ENCODE measurements at places on chromosomes 11 and 22.

DNA sequence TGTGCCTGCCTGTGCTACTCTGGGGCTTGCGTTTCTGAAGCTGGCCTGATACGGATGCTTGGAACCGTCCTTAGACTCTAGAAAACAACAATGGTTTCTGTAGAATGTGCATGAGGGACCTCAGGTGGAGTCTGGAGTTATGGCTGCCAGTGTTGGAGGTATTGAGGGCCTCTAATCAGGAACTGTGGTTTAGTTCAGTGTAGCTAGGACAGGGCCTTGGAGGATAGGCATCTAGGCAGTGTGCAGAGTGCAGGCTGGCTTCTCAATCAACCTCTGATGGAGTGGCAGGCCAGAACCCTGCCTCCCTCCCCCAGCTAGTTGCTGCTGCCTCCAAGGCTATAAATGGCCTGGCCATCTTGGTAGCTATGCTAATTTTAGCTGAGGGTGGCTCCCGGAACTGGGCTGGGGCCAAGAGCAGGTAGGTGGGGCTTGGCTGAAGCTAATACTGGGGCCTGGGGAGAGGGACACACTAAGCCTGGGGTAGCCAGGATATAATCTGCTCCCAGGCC is 4.0 kb downstream of the STIM1 start:
- DNase-seq: no peak

GRCh38 chr11:11090495-11090894 is 232.6 kb upstream of the ZBED5 start:
- DNase-seq: no peak

DNA sequence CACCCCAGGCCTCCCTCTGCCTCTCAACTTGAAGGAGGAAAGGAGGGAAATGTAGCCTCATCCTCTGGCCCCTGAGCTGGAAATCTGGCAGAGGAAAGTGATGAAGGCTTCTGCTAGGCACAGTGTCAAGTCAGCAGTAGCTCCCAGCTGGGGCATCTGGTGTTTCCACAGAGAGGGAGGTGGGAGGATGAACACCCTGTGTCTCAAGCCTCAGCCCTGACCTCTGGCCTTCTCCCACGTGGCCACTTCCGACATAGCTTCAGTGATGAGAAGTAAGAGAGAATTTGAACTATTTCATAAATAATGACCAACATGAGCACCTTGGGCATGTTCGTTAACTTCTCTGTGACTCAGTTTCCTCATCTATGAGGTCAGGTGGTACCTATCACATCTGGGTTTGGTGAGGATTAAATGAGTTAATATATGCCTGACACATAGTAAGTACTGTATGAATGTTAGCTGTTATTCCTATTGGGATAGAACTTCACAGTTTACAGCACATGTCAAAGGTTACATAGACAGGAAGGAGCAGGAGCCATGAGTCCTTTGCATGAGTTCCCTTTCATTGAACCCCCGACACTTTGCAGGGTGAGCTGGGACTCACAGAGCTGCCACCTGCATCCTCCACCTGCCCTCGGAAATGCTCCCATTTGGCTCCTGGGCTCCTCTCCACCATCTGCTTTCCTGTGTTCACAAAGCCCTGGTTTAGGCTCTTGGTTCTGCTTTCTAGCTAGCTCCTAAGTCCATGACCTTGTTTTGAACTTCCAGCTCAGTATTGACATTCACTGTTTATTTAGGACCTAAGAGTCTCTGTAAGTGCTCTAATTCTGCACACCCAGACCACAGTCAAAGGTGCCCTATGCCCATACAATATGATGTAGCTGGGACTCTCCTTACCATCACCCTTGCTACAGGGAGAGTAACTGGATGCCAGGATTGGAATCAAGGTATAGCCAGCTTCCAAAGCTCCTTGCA is 61.7 kb downstream of the CSNK2A3 start:
- DNase-seq: no peak

DNA sequence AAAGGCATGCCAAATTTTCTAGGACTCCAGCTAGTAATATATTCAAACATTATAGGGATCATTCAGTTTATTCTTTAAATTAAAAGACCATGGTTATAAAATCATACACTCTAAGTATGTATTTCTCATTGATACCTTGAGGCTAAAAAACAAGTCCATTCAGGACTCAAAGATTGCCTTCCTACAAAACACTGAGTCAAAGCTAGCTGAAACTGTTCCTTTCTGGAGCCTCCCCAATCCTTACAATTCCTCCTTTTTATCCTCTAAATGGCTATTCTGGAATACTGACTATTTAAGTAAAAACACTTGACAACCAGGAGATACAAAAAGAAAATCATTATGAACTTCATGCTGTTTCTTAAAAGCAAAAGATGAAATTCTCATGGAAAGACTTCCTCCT is 4.9 kb upstream of the TTLL12 start:
- DNase-seq: no peak

DNA sequence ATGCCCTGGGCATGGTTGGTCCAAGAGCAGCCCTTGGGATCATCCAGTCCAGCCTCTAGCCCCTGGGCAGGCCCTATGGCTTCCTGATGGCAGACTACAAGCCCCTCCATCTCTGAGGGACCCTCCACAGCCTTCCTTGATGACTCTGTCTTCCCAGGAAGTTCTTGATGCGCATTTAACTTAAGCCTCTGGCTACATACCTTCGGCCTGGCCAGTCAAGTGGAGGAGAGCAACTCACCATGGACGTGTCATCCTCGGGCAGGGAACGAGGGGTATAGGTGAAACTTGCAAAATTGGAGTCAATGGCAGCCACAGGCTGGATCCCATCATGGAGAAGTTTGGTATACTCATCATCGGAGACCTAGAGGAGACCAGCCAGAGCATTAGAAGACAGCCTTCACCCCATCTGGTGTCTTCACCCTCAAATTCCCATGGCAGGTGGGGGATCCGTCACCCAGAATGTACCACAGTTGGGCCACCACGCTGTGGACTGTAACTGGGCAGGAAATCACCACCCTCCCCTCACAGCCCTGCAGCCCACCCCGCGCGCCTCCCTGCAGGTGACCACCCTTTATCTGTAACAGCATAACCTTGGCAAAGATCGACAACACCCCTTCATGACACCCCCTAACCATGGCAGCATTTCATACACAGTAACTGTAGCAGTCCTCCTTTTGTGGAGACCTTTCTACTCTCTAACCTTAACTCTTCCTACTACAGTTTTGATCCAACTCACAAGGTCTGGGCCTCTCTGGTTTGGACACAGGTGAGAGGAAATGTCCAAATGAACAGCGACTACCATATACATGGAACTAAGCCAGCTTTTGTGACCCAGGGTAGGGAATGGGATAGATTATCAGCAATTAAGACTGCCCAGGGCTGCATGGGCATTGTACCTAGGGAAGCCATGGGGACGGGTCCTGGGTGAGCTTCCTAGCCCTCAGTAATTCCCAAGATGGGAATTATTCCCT is 91.7 kb downstream of the PDE2A start:
- DNase-seq: no peak

DNA sequence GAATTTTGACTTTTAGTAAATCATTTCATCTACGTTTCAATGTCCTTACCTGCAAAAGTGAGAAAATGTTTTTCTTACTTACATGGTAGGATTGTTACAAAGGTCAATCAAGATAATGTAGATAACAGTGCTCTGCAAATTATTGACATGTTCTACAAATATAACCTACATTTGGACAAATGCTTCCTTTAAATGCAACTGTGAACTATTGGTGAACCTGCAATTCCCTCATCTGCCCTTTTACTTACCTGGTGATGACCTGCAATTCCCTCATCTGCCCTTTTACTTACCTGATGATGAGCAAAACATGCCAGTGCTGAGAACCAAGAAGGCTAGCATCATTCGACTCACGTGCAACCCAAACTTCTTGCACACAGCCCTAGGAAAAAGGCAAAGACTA is 11.1 kb downstream of the ALG9 start:
- DNase-seq: no peak

GRCh38 chr11:63405114-63405513 is 35.5 kb downstream of the SLC22A9 start:
- no peak for DNase-seq

DNA sequence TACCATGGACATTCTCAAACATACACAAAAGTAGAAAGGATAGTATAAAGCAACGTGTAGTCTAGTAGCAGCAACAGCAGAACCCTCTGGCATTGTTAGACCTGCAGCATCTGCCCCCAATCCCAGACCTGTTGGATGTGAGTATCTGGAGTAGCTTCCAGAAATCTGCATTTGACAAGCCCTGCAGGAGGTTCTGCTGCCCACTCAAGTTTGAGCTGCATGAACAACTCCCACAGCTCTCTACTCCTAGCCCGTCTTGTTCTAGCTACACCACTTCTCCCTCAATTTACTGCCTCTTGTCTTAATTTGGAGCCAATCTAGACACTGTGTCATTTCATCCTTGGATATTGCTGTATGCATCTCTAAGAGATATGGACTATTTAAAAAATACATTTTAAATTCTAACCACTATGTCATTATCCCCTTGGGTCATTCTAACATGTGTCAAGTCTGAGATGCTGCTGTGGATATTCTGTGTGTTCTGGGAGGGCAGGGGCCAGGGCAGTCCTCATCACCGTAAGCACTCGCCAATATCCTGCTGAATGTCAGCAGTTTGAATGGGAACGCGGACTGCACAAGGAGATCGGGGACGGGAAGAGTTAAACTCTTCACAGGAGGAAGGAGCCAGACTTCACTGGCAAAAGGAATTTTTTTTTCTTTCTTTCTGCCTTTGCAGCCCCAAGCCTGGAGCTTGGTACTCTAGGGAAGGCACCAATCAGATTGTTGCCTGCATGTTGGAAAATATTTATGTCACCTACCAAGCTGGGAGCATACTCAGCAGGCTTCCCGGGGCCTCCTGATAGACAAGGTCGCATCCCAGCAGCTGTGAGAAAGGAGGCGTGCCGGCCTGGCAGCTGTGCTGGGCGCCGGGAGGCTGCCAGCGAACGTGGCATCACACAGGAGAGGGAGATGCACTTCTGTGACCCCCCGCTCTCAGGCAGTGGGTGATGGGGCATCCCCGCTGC is 429.0 kb downstream of the MIAT start:
- no peak for DNase-seq

DNA sequence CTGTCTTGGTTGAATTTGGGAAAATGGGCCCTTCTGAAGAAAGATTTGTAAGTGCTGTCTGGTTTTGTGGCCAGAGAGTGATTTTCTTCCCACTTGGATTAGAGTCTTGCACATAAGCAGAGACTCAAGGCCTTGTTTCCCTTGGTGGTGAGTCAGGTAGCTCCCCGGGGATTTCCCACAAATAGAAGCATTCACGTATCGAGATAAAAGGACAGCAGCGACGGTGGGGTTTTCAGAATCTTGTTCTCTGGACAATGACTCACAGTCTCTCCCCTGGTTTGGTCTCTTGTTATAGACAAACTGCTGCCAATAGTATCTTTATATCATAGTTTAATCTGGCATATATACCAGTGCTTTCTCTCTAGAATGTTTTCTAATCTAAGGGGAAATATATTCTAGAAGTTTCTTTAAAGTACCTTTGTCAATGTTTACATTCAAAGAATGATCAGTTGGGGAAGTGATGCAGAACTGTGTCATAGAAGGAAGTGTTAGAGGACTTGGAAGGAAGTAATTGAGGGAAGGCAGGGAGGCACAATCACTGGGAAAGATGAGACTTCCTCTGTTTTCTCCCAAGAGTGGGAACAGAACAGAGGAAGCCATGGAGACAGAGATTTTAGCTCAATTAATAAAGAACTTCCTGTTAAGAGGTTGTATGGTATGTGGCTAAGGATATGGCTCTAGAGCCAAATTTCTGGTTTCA is 18.1 kb downstream of the POLA2 start:
- DNase-seq: peak; percentile 58

DNA sequence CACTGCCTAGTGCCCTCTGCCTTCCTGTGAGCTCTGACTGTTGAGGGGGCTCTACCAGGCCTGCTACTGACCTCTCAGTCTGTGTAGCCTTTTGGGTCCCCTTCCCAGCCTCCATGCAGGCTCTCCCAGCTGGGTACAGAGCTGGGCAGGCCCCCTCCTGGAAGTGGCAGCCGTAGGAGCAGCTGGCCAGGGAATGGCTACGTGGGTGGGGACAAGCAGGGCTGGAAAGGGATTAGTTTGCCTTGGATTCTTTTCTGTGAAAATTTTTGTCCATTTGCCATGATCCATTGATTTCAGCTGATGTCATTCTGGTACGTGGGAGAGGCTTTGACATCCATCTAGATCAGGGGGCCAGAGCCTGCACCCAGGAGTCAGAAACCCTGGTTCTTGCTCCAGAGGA is 23.9 kb upstream of the NECTIN1 start:
- DNase-seq: no peak

DNA sequence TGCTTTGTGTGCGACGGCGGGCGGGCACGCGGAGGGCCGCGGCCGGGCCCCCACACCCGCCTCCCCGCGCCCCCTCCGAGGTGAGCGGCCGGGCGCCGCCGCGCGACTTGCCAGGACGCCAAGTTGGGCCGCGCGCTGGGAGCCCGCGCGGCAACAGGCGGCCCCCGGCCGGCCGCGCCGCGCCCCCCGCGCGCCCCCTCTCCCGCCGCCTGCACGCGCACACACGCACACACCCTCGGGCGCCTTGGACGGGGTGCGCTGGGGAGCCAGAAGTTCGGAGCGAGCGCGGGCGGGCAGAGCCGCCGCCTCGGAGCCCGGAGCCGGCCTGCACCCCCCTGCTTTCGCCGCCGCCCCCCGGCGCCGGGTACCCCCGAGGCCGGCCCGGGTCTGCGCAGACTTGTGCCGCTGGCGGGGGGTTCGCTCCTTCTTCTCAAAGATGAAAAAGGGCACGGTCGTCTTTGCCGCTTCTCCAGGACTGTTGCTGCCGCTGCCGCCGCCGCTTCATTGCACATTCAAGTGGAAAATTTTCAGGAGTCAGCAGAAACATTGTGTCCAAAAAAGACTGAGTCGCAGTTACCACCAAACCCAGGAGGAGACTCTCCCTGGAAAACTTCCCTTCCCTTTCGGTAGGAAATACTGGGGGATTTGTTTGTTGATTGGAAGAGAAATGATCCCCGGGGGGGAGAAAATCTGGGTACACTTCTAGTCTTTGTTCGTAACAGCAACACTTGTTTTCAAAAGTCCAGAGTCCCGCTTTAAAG is 895 bp downstream of the TEAD1 start:
- no peak for DNase-seq

DNA sequence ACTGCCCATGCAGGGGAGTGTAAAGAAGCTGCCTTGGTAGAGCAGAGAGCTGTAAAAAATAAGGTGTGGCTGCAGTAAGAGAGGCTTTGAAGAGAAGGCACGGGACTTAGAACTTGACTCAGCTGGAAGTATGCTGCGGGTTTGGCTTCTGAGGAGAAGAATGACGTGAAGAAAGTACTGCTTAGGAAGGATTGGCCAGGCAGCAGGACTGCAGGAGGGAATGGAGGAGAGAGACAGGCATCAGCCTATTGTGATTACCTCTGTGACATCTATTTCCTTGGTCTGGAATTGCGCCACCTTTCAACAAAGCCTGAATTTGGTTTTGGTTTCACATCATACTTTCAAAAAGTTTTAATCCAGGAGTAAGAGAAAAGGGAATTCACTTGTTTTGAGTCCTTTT is 22.5 kb downstream of the PRRG4 start:
- no peak for DNase-seq

DNA sequence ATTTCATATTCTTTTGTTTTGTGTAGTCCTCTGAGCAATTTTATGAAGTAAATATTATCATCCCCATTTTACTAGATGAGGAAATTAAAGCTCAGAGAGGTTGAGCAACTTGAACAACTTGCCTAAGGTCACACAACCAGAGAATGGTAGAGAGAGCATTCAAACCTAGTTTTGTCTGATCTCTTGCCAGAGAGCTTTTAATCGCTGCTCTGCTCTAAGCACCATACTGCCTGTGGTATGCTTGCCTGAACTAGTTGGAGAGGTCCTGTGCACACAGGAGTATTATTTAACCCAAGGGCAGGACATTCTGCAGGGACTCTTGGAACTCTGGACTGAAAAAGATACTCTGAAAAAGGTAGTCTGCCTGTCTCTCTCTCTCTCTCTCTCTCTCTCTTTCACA is 38.5 kb downstream of the TRAF6 start:
- DNase-seq: no peak

- DNase-seq: no peak
Measured at GRCh38 chr11:112770487-112770886, 190.7 kb upstream of the NCAM1 start.

Data from activated T-cell treated with anti-CD3 and anti-CD28 coated beads for 24 hours (primary cell).